Right lobe of liver (tissue), 6 donors: ENCODE measurements at places on chromosomes 5 and 9.

DNA sequence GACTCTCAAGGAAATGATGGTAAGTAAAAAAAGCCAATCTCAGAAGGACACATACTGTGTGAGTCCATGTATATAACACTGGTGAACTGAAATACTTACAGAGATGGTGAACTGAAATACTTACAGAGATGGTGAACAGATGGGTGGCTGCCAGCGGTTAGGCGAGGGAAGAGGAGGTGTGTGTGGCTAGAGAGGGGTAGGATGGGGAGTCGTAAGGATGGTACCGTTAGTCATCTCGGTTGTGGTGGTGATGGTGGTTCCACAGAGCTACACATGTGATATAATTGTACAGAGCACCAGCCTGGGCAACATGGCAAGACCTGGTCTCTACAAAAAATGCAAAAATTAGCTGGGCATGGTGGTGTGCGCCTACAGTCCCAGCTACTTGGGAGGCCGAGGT lies 113.6 kb upstream of the RAPGEF1 start:
- H3K4me3 ChIP-seq: no peak overlapping the region
- no peaks in the 10 kb centered on the region for H3K36me3 ChIP-seq
- DNase-seq: no peak
- H3K27ac ChIP-seq: no peak overlapping the region

- H3K4me1 ChIP-seq: peaks cover 31% of the 10 kb centered on the region
- DNase-seq: peak; percentile 72
- H3K27me3 ChIP-seq: no peaks in the 10 kb centered on the region
- peak overlapping the region; percentile 98 for H3K4me3 ChIP-seq
- peaks cover 10% of the 10 kb centered on the region for H3K36me3 ChIP-seq
Measured at GRCh38 chr9:114076237-114077161, 1.6 kb downstream of the AMBP start.

GRCh38 chr5:38509185-38509584 lies 47.3 kb downstream of the LIFR start:
- no peak for DNase-seq
- no peaks in the 10 kb centered on the region for H3K27me3 ChIP-seq
- H3K36me3 ChIP-seq: no peaks in the 10 kb centered on the region
- H3K27ac ChIP-seq: no peak overlapping the region

DNA sequence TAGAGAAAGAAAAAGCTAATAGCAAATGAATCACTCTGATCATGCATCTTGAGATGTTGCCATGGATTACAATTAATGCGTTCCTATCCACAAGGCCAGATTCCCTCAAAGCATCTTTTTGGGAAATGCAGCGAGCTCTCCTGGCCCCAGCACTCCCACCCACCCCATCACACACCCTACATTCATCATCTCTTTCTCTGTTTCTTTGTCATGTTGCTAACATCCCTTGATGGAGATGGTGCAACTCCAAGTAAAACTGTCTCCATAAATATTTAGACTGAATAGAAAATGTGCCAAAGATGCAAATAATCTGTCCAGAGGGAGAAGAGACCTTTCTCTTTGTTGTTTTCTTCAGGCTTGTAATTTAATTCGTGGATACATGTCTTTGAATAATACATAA lies 30.8 kb upstream of the TNC start:
- no peaks in the 10 kb centered on the region for H3K36me3 ChIP-seq
- no peak overlapping the region for H3K4me3 ChIP-seq
- no peak for DNase-seq
- H3K4me1 ChIP-seq: no peaks in the 10 kb centered on the region

DNA sequence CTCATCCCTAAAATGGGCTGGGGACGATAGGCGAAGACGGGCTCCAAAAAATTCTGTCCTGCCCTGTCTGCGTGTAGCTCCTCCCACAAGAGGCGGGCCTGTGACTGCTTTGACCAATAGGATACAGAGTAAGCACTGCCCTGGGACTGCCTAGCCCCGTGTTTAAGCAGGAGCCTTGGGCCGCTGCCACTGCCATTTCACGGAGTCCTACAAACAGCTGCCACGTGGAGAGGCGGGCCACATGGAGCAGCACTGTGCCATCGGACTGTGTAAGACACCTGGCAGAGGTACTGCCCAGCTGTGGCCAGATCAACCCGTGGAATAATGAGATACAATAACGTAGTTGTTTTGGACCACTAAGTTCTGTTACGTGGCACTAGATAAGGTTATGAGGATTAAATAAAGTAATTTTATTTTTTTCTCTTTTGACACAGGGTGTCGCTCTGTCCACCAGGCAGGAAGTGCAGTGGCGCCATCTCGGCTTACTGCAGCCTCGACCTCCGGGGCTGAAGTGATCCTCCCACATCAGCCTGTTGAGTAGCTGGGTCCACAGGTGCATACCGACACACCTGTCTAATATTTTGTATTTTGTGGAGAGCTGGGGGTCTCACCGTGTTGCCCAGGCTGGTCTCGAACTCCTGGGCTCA lies 87.2 kb downstream of the LMNB1 start:
- no peak overlapping the region for H3K4me3 ChIP-seq
- no peaks in the 10 kb centered on the region for H3K27me3 ChIP-seq
- no peaks in the 10 kb centered on the region for H3K36me3 ChIP-seq
- no peak for DNase-seq
- H3K4me1 ChIP-seq: no peaks in the 10 kb centered on the region
- H3K27ac ChIP-seq: no peak overlapping the region

DNA sequence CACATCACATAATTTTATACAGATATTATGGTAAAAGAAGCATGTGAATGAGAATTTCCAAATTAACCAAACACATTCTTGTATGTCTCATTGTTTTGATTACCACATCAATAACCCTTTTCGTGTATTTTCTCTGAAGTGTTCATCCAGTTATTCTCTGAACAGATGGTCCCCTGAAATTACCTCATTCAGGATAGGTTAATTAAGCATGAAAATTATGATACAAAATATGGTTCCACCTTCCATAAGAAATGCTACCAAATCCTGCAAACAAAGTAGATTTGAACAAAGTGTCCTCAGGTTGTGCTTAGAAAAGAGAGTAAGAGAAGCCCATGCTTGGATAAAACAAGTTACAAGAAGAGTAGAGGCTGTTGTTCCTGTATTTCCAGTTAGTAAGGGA lies 83.1 kb upstream of the LMNB1 start:
- no peaks in the 10 kb centered on the region for H3K4me1 ChIP-seq
- H3K27ac ChIP-seq: no peak overlapping the region
- DNase-seq: no peak
- no peaks in the 10 kb centered on the region for H3K27me3 ChIP-seq

DNA sequence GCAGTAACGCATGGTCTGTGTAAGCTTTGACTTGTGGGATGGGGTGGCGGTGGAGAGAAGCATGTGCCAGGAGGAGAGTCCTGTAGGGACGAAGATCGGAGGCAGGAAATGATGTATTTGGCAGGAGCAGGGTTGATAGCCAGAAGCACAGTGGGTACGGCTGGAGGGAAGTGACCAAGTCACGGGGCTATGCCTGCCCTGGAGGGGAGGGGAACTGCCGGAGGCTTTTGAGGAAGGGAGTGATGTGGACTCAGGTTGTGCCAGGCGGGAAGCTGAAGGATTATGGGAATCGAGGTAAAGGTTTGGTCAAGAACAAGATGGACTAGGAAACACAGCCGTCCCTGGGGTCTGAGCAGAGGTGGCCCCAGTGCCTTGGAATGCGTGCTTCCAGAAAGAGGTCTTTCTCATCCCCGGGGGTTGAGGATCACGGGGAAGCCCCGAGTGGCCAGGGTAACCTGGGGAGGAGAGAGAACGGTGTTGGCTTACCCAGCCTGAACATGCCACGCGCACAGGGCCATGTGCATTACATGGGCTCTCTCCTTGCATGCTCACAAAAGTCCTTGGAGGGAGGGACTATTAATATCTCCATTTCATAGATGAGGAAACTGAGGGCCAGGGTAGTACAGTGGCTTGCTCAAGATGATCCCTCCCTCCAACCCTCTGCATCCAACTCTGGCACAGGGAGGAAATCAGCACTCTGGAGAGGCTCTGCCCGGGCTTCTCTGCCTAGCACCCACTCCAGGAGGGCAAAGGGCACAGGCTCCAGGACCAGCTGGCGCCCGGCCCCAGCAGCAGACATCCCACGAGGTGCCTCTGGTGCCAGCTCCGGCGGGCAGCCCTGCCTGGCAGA lies 253.8 kb downstream of the PBX3 start:
- no peak overlapping the region for H3K27ac ChIP-seq
- DNase-seq: peak; percentile 90
- no peaks in the 10 kb centered on the region for H3K4me1 ChIP-seq
- no peaks in the 10 kb centered on the region for H3K27me3 ChIP-seq

DNA sequence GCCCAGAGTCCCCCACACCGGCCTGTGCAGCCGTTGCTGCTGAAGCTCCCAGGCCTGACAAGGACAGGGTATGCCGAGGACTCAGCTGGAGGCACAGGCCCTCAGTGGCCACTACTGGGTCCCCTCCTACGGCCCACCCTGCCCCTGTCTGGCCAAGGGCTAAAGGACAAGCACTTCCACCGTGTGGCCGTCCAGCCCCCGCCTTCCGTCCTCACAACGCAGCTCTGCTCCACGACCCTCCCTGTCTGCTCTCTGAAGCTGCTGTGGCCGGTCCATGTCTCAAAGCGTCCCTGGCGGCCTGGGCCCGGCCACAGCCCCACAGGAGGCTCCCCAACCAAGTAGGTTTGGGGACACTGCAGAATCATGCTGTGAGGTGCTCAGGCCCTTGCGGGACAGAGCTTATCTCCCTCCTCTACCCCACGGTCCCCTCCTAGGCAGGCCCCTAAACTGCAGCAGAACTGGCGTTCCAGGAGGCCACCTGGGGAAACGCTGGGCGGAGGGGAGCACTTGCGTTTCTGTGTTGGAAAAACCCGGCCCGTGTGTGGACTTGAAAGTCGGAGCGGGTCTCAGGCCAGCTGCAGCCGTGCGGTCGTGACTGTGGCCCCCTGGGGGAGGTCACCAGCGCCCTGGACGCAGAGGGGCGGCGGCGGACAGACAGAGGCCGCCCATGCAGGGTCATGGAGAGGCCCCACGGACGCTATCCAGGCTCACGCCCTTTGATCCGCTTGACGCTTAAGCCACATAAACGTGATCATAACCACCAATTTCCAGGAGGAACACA lies 45.6 kb downstream of the NKD2 start:
- no peak overlapping the region for H3K27ac ChIP-seq
- DNase-seq: peak; percentile 50
- H3K4me1 ChIP-seq: no peaks in the 10 kb centered on the region
- no peaks in the 10 kb centered on the region for H3K27me3 ChIP-seq
- H3K36me3 ChIP-seq: peaks cover 81% of the 10 kb centered on the region

GRCh38 chr9:136328011-136328621 lies 777 bp downstream of the GPSM1 start:
- H3K27me3 ChIP-seq: no peaks in the 10 kb centered on the region
- DNase-seq: no peak
- H3K4me1 ChIP-seq: no peaks in the 10 kb centered on the region
- peak overlapping the region; percentile 46 for H3K4me3 ChIP-seq

- no peak overlapping the region for H3K27ac ChIP-seq
- peaks cover 5% of the 10 kb centered on the region for H3K27me3 ChIP-seq
- no peak for DNase-seq
- no peaks in the 10 kb centered on the region for H3K4me1 ChIP-seq
- no peak overlapping the region for H3K4me3 ChIP-seq
Measured at GRCh38 chr9:935348-935965, 41.0 kb upstream of the DMRT3 start.

GRCh38 chr5:154298065-154298464 lies 107.5 kb downstream of the GALNT10 start:
- no peak for DNase-seq
- no peak overlapping the region for H3K27ac ChIP-seq
- peaks cover 8% of the 10 kb centered on the region for H3K4me1 ChIP-seq

GRCh38 chr5:107012371-107012770 lies 658.4 kb downstream of the EFNA5 start:
- no peak overlapping the region for H3K4me3 ChIP-seq
- no peaks in the 10 kb centered on the region for H3K36me3 ChIP-seq
- H3K27ac ChIP-seq: no peak overlapping the region
- H3K4me1 ChIP-seq: no peaks in the 10 kb centered on the region

- H3K36me3 ChIP-seq: no peaks in the 10 kb centered on the region
- DNase-seq: no peak
- H3K27ac ChIP-seq: no peak overlapping the region
- H3K4me3 ChIP-seq: no peak overlapping the region
- H3K27me3 ChIP-seq: no peaks in the 10 kb centered on the region
Measured at GRCh38 chr5:82802954-82803353, 274.2 kb downstream of the TMEM167A start.

DNA sequence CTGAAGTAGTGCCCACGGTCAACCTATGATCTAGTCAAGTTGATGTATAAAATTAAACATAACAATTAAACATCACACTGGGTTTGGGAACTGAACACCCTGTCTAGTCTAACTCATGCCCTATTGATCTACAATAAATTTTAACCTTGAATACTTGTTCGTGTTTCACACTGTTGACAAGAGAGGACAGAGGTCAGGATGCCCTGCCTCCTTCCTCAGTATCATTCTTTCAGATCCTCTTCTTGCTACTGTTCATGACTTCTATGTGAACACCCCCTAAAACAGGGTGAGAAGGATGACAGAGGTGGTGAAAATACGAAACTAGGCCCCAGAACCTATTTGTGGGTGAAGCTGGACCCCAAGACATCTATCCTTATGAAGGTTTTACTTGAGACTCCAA lies 8.1 kb upstream of the MAT2B start:
- H3K27me3 ChIP-seq: no peaks in the 10 kb centered on the region
- no peaks in the 10 kb centered on the region for H3K36me3 ChIP-seq
- DNase-seq: no peak
- no peak overlapping the region for H3K4me3 ChIP-seq

DNA sequence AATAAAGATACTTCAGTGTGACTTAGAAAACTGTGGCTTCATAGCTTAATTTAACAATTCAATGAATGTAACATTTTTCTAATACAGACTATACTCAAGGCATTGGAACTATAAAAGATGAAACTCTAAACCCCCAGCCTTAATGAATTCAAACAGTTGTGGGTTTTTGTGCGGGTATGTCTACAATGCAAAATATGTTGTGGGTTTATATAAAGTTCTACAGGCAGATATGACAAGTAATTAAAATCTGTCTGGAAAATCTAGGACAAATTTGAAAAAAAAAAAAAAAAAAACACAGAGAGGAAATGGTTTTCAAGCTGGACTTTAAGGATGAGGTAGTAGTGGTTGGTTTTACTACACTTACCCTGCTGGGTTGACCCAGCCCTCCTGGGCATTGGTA lies 467.5 kb upstream of the TLE4 start:
- H3K36me3 ChIP-seq: no peaks in the 10 kb centered on the region
- no peak for DNase-seq
- H3K27me3 ChIP-seq: no peaks in the 10 kb centered on the region
- no peak overlapping the region for H3K4me3 ChIP-seq

DNA sequence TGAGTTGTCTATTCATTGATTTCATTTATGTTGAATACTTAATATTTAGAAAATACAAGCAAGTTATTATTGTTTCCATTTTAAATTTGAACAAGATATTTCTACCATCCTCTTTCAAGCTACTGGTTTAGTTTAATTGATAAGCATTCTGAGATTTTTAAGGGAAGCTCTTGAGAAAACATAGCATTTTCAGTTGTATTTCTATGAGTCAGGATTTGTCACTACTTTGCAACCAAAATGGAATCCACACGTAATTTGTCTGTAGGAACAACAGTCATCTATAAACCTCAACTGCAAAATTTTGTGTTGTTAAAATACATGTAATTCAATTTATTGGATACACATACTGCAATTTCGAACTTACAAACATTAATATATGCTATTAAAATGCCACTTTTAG lies 74.0 kb downstream of the PRR16 start:
- H3K4me3 ChIP-seq: no peak overlapping the region
- H3K27ac ChIP-seq: no peak overlapping the region
- H3K27me3 ChIP-seq: no peaks in the 10 kb centered on the region
- DNase-seq: no peak
- no peaks in the 10 kb centered on the region for H3K36me3 ChIP-seq
